ENCODE measurements at places on chromosomes 5 and 9.

- no peak for DNase-seq
Observed at GRCh38 chr9:71760901-71761300, 7.4 kb downstream of the CEMIP2 start.

DNA sequence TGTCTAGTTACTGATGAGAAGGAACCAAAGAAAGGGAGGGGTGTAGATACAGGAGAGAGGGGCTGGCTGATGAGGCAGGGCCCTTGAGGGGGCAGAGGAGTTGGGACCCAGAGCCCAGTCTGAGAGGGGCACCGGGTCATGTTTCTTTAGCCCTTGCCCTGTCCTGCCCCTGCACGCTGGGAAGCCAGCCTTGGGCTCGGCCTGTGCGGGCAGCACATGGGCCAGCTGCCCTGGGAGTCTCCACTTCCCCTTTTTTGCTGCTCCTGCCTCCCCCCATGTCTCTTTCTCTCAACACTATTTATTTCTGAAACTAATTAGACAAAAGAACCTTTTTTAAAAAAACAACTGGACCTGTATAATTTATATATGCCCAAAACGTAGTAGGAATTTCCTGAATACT is 20.5 kb downstream of the MVB12B start:
- DNase-seq, result no peak

DNA sequence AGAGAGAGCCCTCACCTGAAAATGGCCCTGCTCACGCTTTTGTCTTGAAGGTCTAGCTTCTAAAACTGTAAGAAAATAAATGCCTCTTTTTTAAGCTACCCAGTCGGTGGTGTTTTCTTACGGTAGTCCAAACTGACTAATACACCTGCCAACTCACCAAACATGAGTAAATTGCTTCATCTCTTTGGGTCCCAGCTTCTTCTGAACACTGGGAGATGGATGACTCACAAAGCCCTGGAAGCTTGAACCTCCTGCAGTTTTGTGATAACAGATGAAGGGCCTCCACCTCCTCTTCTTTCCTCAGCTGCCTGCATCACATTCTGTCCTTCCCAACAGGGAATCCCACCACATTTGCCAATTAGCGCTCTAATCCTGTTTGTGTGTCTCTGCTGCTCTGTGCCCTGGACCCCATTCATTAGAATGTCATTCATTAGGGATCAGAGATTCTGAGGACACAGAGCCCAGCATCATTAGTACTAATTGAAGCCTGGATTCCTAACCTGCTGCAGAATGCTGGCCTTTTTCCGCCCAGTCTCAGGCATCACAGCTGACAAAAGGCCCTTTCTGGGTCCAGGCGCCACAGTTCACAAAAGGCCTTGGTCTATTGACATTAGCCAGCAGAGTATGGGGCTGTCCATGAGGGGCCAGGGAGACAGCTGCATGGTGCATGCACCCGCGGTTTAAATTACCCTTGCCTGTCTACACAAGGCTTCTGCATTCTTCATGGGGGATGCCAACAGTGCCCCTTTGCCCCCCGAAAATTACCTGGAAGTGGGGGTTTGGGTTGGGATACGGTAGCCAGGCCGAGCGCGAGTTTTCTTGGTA is 349.3 kb downstream of the SEMA5A start:
- DNase-seq, result no peak

DNA sequence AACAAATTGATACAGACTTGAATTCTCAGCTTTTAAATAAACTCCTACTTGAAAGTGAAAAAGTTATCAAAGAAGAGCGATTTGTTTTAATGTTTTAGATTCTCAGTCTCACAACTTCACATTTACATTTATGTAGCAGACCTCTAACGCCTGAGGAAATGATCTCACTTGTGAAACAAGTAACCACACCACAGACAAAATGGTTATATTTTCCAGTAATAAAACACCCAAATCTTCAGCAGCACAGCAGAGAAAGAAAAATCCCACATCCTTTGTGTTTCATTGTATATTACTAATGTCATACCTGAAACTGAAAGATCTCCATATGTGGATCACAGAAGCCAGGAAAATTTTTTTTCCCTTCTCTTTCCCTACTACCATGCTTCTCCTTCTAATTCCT is 29.8 kb upstream of the GZMA start:
- no peak for DNase-seq

GRCh38 chr5:59358005-59358861 is 535.3 kb downstream of the PDE4D start:
- no peak for DNase-seq

GRCh38 chr5:84779186-84779585 is 394.5 kb upstream of the EDIL3 start:
- no peak for DNase-seq

DNA sequence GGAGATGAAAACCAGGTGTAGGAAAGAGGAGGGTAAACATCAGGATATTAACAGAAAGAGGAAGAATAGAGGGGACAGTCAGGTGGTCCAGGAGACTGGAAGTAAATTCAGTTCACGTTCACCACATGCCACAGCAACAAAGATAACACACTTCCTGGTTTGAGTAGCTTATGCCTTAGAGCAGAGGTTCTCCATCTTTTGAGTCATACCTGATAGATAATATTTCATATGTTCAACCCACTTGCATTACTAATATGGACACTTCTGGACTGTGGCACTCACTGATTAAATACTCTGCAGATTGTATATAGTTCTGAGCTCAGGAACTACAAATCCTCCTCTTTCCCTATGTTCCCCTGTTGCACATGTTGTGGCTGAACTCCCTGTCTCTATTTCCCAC is 179.9 kb upstream of the NR3C1 start:
- DNase-seq, result no peak

- DNase-seq, result no peak
Observed at GRCh38 chr9:97985058-97985861, 2.1 kb downstream of the ANP32B start.

- DNase-seq, result no peak
Observed at GRCh38 chr5:43543434-43543833, 13.4 kb downstream of the PAIP1 start.

DNA sequence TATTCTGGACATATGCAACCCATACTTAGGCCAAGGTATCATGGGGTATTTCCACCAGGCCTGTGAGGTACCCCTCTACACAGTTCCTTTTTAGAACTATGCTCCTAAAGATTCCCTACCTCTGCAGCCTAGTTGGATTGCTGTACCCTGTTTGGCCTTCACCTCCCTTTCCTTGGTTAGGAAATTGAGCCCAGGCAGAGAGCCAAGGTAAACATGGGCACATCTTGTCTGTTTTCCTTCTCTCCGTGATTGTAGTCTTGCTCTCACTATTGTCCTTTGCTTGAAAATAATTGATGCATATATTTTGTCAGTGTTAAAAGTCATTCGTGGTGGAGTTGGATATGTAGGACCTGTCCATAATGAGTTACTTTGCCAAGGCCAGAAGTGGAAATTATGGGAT is 26.7 kb downstream of the BDP1 start:
- DNase-seq, result no peak

- no peak for DNase-seq
Observed at GRCh38 chr5:96470785-96471184, 37.7 kb upstream of the PCSK1 start.

GRCh38 chr5:112919972-112920371 is 2.1 kb downstream of the REEP5 start:
- DNase-seq, result no peak

GRCh38 chr5:157253547-157253946 is 12.4 kb upstream of the CYFIP2 start:
- DNase-seq, result no peak

GRCh38 chr9:8857926-8858595 is 1058.5 kb upstream of the DMAC1 start:
- no peak for DNase-seq

DNA sequence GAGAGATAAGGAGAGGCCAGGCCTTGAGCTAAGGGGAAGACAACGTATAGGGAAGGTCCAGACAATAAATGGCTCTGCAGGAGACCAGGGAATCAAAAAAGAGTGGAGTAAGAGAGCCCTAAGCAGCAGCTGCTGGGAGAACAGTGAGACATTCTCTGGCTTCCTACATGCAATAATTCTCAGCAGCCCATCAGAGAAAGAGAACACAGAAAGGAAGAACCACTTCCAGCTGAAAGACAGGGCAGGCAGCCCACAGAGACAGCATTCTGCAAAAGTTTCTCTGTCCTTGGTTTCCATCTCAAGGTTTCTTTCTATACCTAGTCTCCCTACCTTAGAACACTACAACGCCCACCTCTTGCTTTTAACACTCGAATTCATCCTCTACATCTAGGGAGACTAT is 189.9 kb downstream of the DEPDC1B start:
- DNase-seq, result no peak

DNA sequence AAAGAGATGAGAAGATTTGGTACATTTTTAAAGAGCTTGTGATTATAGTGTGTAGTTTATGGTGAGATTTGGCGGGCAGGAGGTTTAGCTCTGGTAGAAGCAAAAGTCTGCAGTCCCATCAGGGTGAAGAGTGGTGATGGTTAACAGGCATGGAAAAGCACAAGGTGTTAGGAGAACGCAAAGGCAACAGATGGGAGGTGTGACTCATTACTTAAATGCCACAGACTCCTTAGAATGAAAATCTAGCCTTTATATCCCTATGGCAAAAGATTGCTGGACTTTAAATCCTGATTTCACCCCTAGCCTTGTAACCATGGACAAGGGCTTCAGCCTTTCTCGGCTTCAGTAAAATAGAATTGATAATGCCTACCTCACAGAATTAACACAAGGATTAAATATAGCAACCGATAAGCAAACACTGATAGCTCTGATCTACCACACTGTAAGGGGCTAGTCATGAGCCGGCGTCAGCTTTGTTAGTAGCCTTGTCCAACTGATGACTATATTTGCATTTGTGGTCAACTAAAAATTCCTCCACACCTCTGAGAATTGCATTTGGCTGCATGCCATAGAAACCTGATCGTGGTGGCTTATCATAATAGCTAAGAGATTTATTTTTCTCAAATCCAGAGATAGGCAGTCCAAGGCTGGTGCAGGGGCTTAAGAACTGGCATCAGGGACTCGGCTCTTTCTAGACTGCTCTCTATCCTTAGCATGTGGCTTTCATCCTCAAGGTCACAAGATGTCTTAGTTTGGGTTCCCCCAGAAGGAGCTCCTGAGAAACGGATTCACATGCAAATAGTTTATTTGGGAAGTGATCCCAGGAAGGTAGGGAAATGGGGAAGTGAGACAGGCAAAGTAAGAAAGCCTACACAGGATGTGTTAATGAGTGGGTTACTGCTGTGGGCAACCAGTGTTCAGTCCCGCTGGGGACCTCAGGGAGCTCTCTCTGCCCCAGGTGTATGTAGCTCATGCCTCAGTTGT is 19.6 kb downstream of the MFAP3 start:
- no peak for DNase-seq

DNA sequence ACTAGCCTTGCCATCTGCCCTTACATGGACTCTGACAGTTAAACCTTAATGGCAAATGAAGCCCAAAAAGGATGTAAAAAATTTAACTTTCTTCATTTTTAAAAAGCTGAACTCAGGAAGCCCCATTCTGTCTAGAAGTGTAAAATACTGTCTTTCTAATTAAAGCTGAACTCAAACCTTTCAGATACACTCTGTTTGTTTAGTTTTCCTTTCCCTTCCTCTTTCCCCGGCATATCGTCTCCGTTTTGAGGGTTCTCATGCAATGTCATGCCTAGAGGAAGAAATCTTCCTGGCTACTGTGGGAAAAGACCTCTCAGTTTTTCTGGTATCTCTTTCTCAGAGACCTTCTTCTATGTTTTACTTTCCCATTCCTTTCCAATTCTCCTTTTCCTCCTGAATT is 841.5 kb downstream of the DTWD2 start:
- DNase-seq, result no peak

DNA sequence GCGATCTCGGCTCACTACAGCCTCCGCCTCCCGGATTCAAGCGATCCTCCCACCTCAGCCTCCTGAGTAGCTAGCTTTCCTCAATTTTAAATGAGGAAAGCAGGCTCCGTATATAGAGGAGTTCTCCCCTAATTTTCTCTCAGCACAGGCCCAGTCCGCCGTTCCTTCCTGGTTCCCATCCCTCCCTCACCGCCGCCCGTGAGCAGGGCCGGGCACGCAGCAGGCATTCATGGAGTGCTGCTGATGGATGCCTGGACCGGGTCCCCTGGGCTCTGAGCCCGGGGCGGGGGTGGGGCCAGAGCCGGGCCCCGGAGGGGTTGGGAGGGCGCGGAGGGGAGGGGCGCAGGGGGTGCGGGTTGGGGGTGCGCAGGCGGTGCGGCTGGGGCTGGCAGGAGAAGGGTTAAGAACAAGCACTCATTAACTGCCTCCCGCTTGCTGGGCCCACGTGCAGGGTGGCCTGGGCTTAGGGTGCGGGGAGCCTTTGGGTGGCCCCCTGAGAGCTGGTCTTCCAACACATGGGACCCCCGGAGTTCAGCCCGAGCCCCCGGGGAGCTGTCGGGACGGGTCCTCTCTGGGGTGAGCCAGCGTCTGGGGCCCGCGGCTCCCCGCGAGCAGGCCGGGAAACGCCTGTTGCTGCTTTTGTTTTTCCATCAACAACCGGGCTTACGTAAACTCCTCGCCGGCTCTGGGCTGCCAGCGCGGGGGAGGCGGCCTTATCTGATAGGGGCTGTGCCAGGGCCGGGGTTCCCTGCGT is 33.7 kb downstream of the LHX2 start:
- no peak for DNase-seq

DNA sequence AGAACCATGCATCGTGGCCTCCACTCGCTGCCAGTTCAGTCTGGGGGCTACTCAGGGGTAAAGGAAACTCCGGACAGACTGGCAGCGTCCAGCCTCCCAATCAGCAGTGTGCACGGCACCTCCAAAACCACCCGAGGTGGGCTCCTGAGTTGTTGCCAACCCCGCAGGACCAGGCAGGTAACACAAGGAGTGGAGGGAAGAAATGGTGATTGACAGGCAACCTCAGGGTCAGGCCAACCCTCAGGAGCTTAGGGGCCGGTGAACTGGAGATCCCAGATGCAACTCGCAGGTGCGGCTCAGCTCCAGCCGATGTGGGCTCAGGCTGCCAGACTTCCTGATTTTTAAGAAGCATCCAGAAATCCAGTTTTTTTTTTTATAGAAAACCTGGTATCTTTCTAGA is 37.3 kb upstream of the AKNA start:
- no peak for DNase-seq

- no peak for DNase-seq
Observed at GRCh38 chr9:130296783-130297055, 31.2 kb downstream of the HMCN2 start.

- DNase-seq, result no peak
Observed at GRCh38 chr5:161274951-161275350, 271.6 kb downstream of the GABRB2 start.

All from HS-27A (cell line).